ENCODE measurements at places on chromosomes 5 and 9.

DNA sequence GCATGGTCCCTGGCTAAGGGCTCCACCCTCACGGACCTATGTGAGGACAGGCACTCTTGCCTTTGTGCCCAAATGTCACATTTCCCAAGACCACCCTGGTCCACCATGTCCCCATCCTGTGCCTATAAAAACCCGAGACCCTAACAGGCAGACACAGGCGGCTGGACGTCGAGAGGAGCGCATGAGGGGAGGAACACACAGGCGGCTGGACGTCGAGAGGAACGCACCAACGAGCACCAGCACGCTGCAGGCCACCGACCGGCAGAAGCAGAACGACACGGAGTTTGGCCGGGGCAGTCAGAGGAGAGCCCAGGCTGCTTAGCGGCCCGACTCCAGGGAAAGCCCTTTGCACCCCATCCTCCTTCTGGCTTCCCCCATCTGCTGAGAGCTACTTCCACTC, 119.9 kb downstream of the ADAMTS2 start:
- DNase-seq: no peak

DNA sequence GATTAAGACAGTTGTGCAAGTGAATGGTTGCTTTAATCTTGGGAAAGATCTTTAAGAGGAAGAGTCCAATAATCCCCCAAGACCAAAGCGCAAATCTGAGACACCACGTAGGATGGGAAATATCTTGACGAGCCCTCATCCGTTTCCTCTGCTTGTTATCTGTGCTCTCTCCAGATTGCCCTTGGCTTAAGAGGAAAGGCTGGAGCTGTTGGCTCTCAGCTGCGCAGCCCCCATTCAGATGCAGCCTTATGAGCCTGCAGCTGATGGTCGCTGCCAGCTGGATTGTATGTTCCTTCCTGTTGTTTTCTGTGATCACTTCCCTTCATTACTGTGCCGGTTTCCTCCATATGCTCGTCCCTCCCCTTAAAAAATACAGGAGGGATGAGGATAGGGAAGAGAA, 47.7 kb downstream of the PWWP2A start:
- no peak for DNase-seq

DNA sequence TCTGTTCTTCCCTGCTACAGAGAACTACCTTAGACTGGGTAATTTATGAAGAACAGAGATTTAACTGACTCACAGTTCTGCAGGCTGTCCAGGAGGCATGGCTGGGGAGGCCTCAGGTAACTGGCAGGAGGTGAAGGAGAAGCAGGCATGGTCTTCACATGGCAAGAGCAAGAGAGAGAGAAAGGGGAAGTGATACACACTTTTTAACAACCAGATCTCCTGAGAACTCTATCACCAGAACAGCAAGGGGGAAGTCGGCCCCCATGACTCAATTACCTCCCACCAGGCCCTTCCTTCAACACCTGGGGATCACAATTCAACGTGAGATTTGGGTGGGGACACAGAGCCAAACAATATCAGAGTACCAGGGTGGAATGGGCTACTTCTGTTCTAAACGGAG, 766.8 kb downstream of the TLE1 start:
- DNase-seq: no peak

DNA sequence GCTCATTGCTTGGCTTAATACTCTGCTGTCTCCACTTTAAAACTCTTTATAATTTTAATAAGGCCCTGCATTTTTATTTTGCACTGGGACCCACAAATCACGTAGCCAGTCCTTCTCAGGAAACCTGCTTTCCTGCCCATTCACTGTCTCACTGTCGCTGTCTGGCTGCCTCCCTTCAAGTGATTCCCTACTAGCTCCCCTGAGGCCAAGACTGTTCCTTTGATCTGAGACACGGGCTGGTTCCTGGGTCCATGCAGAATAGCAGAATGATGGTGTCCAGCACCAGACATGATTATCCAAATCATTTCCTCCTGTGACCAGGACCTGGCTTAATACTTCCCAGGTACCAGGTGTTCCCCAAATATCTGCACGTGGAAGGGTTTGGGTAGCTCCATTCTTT, 597.1 kb upstream of the KLF4 start:
- no peak for DNase-seq

DNA sequence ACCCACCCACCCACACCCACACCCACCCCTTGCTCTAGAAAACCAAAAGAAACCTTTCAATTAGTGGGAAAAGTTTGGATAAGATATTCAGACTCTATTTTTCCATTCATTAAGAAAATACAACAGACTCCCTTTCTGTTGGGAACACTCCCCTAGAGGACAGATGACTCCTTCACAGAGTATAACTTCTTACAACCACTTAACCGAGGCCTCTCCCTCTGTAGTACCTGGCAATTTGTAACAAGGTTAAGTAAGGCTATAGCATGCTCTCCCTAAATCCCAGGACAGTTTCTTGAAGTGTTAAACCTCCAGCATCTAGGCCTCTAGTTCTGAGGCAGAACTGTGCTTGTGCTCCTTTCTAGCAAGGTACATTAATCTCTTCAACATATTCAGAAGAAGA, 75.9 kb upstream of the NR5A1 start:
- no peak for DNase-seq

- no peak for DNase-seq
These were observed 27.7 kb downstream of the CDH9 start for GRCh38 chr5:27010646-27011045.

DNA sequence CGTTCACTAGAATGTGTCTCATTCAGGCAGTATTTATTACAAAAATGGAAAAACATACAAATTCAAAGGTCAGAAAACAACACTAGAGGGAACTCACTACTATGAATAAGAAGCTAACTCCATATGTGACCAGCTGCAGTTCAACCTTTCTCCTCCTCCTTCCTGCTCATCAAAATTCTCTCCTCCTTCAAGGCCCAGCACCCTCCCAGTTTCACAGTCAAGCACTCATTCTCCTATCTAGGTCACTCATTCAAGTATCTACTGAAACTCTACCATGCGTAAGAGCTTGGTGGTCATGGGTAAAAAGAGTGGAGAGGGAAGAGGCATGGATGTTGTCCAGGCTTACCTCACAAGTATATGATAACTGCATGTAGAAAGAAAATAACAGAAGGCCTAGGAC, 27.7 kb downstream of the ECPAS start:
- DNase-seq: no peak

DNA sequence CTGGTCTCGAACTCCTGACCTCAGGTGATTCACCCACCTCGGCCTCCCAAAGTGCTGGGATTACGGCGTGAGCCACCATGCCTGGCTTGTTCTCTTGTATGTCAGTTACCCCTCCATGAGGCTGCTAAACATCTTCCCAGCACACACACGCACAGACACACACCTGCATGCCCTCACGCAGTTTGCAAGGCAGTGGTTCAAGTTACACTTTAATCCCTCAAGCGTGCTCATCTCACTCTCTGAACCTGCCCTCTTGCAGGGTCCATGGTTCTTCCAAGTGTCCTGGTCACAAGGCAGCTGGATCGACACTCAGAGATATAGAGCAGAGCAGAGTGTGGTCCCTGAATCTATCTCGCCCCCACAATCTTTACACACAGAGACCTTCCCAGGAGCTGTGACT, 34.1 kb upstream of the RUFY1 start:
- no peak for DNase-seq

- DNase-seq: no peak
These were observed 6.5 kb downstream of the EGFL7 start for GRCh38 chr9:136668983-136669790.

- DNase-seq: no peak
These were observed 346.0 kb upstream of the PANK3 start for GRCh38 chr5:168925160-168925559.

DNA sequence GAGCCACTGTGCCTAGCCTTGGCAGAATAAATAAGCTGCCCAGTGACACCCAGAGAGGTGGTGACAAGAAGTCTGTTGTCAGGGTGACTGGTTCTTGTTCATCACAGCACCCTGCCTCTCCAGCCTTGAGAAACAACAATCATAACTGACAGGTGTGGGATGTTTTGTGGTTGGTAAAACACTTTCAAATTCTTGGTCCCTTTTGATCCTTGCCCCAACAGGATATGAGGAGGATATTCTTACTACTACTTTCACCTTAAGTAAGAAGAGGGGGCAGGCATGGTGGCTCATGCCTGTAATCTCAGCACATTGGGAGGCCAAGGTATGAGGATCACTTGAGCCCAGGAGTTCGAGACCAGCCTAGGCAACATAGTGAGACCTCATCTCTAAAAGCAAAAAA, 14.2 kb upstream of the FRRS1L start:
- no peak for DNase-seq

- DNase-seq: no peak
These were observed 59.9 kb upstream of the IRX4 start for GRCh38 chr5:1942630-1943029.

DNA sequence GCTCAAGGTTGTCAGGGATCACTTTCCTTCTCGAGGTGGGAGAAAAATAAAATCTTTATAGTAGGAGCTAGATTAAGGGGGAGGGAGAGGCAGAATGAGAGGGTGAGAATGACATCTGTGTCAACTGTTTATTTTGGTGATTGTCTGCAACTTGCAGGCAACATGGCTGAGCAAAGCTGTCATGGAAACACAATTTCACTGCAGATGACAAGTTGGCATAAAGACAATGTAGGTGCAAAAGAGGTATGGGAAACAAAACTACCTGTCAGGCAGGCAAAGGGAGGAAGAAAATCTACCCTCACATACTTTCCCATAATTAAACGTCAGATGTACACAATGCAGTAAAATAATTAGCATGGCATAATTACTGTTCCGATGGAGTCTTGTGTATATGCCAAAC, 167.4 kb downstream of the SLIT3 start:
- no peak for DNase-seq

DNA sequence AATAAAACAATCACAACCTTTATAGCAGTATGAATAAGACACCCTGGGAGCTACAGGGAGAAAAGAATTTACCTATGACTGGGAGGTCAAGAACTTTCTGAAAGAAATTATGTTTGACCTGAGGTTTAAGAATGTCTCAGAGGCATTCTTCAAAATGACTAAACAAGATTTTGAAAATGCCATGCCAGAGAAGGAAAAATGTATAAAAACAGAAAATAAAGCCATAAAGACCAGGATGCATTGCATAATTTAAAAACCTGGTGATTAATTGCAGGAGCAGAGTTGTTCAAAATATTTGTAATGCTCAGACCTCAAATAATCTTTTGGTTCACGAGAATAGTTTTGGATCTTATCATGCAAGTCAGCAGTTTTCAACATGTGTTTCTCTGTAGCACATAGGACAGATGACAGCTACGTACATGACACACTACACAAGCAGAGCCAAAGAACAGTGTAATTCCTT, 954.7 kb upstream of the ARRDC3 start:
- DNase-seq: no peak

DNA sequence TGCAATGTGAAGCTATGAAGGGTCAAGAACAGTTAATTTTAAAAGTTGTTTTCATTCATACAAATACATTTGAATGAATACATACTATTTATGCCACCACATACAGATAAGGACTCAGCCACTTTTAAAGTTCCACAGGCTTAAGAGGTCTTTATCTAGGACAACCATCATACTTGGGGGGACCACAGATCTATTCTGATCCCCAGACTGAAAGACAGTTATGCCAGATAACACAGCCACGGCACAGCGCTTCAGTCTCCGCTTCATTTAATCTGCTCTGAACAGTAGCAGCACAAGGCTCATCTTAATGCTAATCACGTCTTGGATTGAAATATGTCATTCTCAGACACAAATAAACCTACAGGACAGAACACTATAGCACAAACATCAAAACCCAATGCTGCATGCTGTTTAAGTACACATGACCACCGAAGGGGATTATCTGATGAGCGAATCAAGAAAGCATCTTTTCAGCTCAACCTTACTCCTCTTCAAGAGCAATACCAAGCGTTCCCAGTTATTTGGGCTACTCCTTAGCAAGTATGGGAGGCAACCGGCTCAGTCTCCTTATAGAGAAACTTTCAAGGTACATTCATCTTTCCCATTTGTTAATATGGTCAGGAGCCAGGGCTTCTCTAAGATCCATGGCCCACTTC, 33.3 kb downstream of the PUM3 start:
- DNase-seq: no peak

GRCh38 chr9:21686738-21687137, 115.7 kb upstream of the MTAP start:
- no peak for DNase-seq

GRCh38 chr9:18893046-18893445, 140.0 kb downstream of the SAXO1 start:
- DNase-seq: peak; percentile 31

DNA sequence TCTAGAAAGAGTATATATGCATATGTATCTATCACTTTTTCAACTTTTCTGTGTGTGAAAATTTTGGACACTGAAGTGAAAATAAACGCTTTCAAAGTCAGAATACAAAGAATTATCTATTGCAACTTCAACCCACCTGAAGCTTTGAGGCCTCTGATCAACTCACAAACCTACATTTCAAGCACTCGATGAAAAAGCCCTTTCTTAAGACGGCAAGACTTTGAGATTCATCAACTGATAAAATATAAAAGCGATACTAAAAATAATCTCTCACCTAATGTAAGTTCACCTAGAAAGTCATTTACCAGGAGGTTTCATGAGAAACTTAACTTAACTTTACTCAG, 1.2 kb downstream of the GOLPH3 start:
- DNase-seq: no peak

DNA sequence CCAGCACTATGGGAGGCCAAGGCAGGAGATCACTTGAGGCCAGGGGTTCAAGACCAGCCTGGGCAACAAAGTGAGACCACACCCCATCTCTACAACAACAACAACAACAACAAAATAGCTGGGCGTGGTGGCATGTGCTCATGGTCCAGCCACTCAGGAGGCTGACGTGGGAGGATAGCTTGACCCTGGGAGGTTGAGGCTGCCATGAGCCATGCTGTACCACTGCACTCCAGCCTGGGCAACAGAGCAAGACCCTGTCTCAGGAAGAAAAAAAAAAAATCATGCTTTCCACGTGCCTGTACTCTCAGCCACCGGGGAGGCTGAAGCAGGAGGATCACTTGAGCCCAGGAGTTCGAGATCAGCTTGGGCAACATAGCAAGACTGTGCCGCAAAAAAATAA, 29.5 kb downstream of the TSC1 start:
- no peak for DNase-seq

- DNase-seq: no peak
These were observed 6.8 kb downstream of the SPOCK1 start for GRCh38 chr5:137492331-137492730.

DNA sequence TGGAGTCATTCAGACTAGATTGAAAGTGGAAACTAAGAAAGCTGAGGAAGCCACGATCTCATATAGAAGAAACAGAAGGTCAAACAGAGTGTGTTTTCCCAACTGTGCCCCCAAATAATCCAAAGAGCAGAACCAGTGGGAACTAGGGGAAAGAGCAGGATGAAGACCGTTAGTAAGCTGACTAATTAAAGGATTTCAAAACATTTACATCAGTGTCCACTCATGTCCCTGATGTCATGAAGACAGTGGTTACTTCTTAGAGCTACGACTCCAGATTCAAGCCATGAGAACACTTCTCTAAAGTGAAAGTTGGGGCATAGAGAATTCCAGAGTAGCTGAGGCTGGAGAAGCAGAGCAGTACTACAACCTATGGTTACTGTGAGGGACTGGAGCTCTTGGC, 119.6 kb upstream of the SLC12A2 start:
- no peak for DNase-seq

- DNase-seq: no peak
These were observed 5.9 kb downstream of the CYFIP2 start for GRCh38 chr5:157271740-157272271.
